Naive thymus-derived CD8-positive, alpha-beta T cell (primary cell): ENCODE measurements at places on chromosomes 1 and 21. TPM values are rescaled to one million over a fixed set of nuclear protein-coding genes. Genes with fewer than 3 reads are reported as not detected.

DNA sequence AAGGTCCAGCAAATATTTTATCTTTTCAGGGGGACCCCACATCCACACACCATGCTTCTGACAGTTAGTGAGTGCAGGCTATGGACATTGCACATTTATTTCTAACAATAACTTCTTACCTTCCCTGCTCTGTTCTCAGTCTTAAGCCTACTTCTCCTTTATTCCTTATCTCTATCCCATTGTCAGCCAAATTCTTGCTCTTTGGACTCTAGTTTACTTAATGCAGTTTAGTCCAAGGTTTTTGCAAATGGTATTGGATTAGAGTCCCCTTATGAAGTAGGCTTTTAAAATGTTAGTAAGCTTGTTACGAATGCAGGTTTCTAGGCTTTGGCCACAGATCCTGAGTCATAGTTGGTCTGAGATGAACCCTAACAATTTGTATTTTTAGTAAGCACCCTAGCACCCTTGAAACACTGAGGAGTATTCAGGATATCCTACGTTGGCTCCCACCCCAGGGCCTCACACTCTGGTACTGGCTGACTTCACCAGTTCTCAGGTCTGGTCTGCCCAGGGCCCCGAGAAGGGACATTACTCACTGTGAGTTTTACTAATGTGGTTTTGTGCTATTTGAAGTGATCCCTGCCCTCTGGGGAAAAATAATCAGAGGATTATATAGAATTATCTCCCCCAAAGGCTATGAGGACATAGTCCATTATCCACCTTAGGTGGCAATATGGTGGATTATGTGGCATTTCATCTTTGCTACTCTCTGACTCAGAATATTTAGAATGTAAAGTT, 239.5 kb downstream of the TGFB2 start:
- DNase-seq = no peak

DNA sequence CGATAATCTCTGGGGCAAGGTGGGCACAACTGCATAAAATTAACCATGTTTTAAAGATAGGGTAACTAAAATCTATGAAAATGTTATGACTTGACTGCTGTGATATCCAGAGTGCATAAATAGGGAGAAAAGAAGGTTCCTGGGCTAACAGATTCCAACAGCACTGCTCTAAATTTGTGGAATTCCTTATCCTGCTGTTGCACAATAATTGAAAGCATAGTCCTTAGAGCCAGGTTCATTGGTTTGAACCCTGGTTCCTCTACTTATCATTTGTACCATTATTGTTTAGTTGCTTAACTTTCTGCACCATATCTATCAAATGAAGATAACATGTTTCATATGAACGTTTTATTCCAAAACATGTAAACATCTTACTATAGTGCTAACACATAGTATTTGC, 219.0 kb downstream of the NUF2 start:
- no peak for DNase-seq

DNA sequence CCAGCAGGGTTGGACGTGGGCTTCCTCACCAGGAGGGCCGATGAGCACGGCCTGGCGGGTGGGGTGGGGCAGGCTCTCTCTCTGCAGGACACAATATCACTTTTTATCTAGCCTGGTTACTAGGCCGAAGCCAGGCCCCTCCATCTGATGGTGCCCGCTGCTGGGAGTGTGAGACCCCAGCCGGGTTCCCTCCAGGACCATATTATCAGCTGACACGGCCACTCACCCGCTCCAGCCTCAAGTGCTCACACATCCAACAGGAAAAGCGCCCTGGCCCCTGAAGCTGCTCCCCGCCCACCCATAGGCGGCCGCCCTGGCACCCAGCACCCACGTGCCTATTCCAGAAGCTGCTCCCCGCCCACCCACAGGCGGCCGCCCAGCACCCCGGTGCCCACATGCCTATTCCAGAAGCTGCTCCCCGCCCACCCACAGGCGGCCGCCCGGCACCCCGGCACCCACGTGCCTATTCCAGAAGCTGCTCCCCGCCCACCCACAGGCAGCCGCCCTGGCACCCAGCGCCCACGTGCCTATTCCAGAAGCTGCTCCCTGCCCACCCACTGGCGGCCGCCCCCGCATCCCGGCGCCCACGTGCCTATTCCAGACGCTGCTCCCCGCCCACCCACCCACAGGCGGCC, 5.0 kb downstream of the SLC19A1 start:
- DNase-seq = no peak

The DPH2 gene
- polyA plus RNA-seq = 40.4 TPM

- DNase-seq = no peak
Measured at GRCh38 chr1:29831500-29832117, 595.3 kb downstream of the PTPRU start.

GRCh38 chr1:204495078-204495753, 611 bp upstream of the PIK3C2B start:
- DNase-seq = no peak

GRCh38 chr1:169024800-169025271, 81.7 kb upstream of the ATP1B1 start:
- DNase-seq = no peak

- no peak for DNase-seq
Measured at GRCh38 chr1:209643285-209644020, 8.8 kb downstream of the LAMB3 start.

- DNase-seq = no peak
Measured at GRCh38 chr1:54159733-54160316, 7.0 kb upstream of the CDCP2 start.

DNA sequence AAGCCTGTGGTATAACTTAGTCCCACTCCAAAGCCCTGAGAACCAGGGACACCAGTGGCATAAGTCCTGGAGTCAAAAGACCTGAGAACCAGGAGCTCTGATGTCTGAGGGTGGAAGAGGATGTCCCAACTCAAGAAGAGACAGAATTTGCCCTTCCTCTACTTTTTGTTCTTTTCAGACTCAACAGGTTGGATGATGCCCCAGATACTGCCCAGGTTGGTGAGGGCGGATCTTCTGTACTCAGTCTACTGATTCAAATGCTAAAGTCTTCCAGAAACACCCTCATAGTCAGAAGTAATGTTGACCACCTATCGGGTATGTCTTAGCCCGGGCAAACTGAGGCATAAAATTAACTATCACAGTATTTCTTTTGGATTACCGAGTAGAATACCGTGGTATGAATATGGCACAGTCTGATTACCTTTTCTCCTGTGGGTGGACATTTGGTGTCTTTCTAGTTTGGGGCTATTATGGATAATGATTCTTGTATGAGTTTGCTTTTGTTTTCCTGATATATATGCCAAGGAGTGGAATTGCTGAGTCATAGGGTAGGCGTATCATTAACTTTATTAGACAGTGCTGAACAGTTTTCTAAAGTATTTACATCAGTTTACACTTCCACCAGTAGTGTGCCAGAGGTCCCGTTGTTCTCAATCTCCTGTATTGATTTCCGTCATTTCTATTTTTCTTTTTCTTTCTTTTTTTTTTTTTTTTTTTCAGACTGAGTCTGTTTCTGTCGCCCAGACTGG, 3.2 kb upstream of the CHAF1B start:
- DNase-seq = no peak

- no peak for DNase-seq
Measured at GRCh38 chr1:209815931-209816341, 10.0 kb upstream of the IRF6 start.

The EXO1 gene
- polyA plus RNA-seq = 0.42 TPM

- no peak for DNase-seq
Measured at GRCh38 chr1:29851691-29852090, 615.4 kb downstream of the PTPRU start.

- DNase-seq = no peak
Measured at GRCh38 chr1:9375912-9376311, 83.2 kb downstream of the SPSB1 start.

The ESRRG gene
- not detected for polyA plus RNA-seq

The NHLH1 gene
- polyA plus RNA-seq = not detected
